ENCODE measurements at places on chromosomes 2 and 18. TPM values are rescaled to one million over a fixed set of nuclear protein-coding genes. Genes with fewer than 3 reads are reported as not detected.

The FKBP7 gene
- total RNA-seq, result 9.7 TPM

The RAMP1 gene
- not detected for total RNA-seq

The FEV gene
- not detected for total RNA-seq

The IL36B gene
- not detected for total RNA-seq

The CYP26B1 gene
- total RNA-seq, result 12.8 TPM

The COL4A4 gene
- 2.4 TPM for total RNA-seq

The UGT1A7 gene
- 5.1 TPM for total RNA-seq

The PROC gene
- total RNA-seq, result 4.6 TPM

The XPO1 gene
- total RNA-seq, result 134 TPM

The EIF2AK2 gene
- total RNA-seq, result 23.7 TPM

The KRTCAP3 gene
- 0.39 TPM for total RNA-seq

The RFTN2 gene
- not detected for total RNA-seq

The CDCA7 gene
- 48.9 TPM for total RNA-seq

The MFSD2B gene
- 0.29 TPM for total RNA-seq

The CABYR gene
- total RNA-seq, result 13.5 TPM

The MFF gene
- 108 TPM for total RNA-seq

The MIB1 gene
- total RNA-seq, result 10.2 TPM

The KHK gene
- total RNA-seq, result 9.5 TPM

The GREB1L gene
- total RNA-seq, result 1.8 TPM

The DSEL gene
- 0.39 TPM for total RNA-seq

The CYB5A gene
- total RNA-seq, result 140 TPM

The EPB41L5 gene
- 3.3 TPM for total RNA-seq

The IL1B gene
- 0.13 TPM for total RNA-seq

The PAX8 gene
- 0.65 TPM for total RNA-seq

The TTC39C gene
- 18.0 TPM for total RNA-seq

The ESCO1 gene
- total RNA-seq, result 9.6 TPM

The MOGAT1 gene
- total RNA-seq, result not detected

The IL1RN gene
- total RNA-seq, result 0.38 TPM

The CHST9 gene
- not detected for total RNA-seq

The HNMT gene
- total RNA-seq, result 0.96 TPM

The ANKRD29 gene
- total RNA-seq, result 17.4 TPM

The SERPINB2 gene
- total RNA-seq, result 0.07 TPM

The TSPYL6 gene
- not detected for total RNA-seq

The SERPINB12 gene
- total RNA-seq, result not detected

The ICOS gene
- not detected for total RNA-seq

The FBXO48 gene
- 0.34 TPM for total RNA-seq

The PJVK gene
- total RNA-seq, result 2.1 TPM

The DARS1 gene
- total RNA-seq, result 50.5 TPM

The WDR33 gene
- 20.9 TPM for total RNA-seq

The ABHD1 gene
- total RNA-seq, result 0.98 TPM

The GKN1 gene
- not detected for total RNA-seq

The IL36A gene
- total RNA-seq, result not detected

The ADNP2 gene
- total RNA-seq, result 12.1 TPM

The PLGLB1 gene
- 0.30 TPM for total RNA-seq

The C18orf54 gene
- total RNA-seq, result 2.7 TPM

The TDRD15 gene
- not detected for total RNA-seq
